ENCODE measurements at places on chromosomes 3 and 15.

- DNase-seq: no peak
Observed at GRCh38 chr15:76976141-76976540, 18.8 kb upstream of the PSTPIP1 start.

DNA sequence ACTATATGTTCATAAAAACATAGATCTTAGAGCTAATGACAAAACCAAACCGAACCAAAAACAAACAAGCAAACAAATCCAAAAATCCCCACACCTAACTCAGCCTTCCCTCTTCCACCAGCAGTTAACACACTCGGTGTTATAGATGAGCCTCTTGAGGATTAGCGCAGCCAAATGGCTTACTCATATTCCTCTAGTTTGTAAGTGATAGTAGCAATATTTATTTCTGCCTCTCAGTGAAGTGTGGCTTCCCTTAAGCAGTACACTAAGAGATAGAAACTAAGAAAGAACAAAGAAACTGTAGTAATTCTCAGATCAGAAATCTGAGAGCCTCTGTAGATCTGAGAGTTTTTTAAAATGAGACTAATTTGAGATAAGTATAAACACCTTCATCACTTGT, 2.4 kb upstream of the NCEH1 start:
- DNase-seq: no peak

- no peak for DNase-seq
Observed at GRCh38 chr3:5270666-5271371, 83.3 kb downstream of the EDEM1 start.

DNA sequence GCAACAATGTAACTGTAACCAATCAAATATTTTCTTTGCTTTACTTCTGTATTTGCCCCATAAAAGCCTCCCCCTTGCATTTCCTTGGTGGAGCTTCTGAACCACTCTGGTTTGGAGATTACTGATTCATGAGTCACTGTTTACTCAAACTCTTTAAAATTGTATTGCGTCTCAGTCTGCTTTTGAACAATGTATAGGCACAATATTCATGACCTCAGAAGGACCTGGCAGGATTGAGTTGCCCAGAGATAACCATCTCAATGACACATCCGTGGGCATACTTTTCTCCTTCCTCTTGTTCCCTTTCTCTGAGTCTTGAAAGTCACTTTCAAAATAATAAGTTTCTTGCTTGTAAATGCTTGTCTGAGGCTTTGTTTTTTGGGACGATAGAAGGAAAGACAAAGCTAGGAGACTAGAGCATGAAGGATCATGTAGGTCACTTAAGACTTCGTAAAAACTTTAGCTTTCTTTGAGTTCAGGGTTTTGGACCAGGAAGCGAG, 57.1 kb upstream of the POU1F1 start:
- DNase-seq: peak; percentile 44

- DNase-seq: no peak
Observed at GRCh38 chr15:80550908-80551260, 144.2 kb upstream of the ABHD17C start.

GRCh38 chr3:55885721-55886120, 398.6 kb upstream of the WNT5A start:
- DNase-seq: no peak

DNA sequence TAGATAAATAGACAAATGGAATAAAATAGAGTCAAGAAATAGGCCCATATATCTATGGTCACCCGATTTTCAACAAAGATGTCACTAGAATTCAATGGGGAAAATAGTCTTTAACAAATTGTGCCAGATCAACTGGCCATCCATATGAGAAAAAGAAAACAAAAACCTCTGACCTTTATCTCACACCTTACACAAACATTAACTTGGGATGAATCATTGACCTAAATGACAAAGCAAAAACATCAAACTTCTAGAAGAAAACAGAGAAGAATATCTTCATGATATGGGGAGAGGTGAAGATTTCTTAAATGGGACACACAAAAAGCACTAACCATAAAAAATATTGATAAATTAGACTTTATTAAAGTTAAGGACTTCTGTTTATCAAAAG, 31.9 kb downstream of the ITGA11 start:
- no peak for DNase-seq

DNA sequence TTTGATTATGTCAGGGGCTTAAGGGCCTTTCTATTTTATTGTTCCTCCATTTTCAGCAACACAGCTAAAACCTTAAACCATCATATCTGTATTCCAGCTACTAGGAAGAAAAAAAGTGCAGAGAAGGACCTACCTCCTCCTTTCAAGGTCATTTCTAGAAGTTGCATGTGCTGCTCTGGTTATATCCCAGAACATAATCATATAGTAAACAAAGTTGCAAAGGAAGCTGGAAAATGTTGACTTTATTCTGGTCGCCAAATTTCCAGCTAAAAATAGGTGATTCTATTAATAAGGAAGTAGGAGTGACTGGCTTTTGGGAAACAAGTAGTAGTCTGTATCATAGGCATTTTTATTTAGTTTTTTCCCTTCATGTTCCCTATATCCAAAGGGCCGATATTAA, 21.3 kb upstream of the B3GALNT1 start:
- DNase-seq: no peak

DNA sequence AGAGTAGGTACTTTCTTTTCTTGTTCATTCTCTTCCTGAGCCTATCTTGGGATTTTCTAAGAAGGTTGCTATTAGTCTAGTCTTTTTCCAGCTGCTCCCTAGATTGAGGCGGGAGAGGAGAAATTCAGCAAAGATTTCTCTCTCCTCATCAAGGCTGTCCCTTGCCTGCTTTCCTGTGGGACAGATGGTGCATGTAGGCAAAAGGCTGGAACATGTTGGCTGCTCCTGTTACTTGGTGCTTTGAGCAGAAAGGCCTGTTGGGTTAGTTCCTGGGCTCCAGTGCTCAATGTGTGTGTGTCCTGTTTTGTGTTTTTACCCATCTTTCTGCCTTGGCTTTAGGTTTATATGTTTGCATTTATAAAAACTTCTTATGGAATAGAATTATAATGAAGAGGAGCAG, 9.1 kb upstream of the SNRPN start:
- DNase-seq: no peak

- DNase-seq: no peak
Observed at GRCh38 chr15:85764649-85765277, 30.0 kb downstream of the KLHL25 start.

GRCh38 chr3:12143949-12144504, 14.7 kb downstream of the TIMP4 start:
- DNase-seq: no peak
